ENCODE measurements at places on chromosomes 13 and 19.

GRCh38 chr13:111611651-111612050 is 291.2 kb downstream of the TEX29 start:
- no peak for DNase-seq

- DNase-seq, result no peak
These were observed 207.4 kb upstream of the RFC3 start for GRCh38 chr13:33610438-33611120.

- no peak for DNase-seq
These were observed 8.5 kb downstream of the RPL21 start for GRCh38 chr13:27259831-27260230.

GRCh38 chr19:29337029-29337428 is 124.1 kb upstream of the UQCRFS1 start:
- no peak for DNase-seq

- peak; percentile 93 for DNase-seq
These were observed 13.3 kb downstream of the ARRDC2 start for GRCh38 chr19:18021121-18021755.

GRCh38 chr13:88314496-88314895 is 643.3 kb downstream of the SLITRK5 start:
- no peak for DNase-seq

DNA sequence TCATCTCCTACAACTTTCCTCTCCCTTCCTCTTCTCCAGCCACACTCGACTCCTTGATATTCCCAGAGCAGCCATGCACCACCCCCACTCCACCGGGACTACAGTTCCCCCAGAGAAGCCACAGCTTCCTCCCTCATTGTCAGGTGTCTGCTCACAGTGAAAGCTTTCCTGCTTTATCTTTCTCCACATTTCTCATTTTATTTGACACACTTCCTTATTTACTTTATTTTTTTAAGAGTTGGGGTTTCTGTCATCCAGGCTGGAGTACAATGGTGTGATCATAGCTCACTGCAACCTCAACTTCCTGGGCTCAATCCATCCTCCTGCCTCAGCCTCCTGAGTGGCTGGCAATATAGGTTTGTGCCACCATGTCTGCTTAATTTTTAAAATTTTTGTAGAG is 464.6 kb downstream of the MYO16 start:
- no peak for DNase-seq

- DNase-seq, result peak; percentile 38
These were observed 1.1 kb upstream of the ZNF581 start for GRCh38 chr19:55642153-55643002.

DNA sequence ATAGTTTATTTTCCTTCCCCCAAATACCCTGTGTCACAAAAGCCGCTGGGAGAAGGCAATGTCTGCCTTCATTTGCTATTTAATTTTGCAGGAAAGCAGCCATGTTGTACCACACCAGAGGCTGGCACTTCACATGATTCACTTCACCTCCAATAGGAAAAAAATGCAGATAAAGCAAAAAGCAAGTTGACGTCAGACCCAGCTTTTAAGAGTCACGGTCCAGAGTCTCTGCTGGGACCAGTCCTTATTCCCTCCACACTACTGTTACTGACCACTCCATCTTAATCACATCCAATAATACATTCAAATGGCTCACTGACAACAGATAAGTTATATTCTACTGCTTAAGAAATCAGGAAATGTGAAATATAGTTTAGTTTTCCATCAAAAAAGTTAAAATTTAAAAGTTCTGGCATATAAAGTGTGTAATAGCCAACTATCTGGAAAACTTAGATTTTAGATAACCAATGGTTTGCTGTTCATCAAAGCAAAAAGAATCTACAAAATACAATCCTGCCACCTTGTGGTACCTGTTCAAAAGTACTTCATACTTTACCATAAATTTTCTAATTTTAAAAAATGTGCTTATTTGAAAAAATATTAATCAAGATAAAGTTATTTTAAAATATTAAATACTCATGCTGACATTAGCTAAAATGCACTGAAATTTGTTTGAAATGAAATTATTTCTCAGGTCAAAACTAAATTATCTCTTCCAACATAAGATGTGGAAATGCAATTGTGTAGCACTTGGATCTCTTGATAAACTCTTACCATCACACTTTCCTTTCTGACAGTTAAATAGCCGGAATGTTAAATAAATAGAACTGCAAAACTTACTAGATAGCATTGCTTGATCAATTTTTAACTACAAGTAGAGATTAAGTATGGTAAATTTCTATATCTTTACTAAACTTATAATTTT is 97.3 kb downstream of the SERP2 start:
- DNase-seq, result peak; percentile 36

GRCh38 chr19:50340331-50340730 is 11.2 kb upstream of the KCNC3 start:
- DNase-seq, result no peak

DNA sequence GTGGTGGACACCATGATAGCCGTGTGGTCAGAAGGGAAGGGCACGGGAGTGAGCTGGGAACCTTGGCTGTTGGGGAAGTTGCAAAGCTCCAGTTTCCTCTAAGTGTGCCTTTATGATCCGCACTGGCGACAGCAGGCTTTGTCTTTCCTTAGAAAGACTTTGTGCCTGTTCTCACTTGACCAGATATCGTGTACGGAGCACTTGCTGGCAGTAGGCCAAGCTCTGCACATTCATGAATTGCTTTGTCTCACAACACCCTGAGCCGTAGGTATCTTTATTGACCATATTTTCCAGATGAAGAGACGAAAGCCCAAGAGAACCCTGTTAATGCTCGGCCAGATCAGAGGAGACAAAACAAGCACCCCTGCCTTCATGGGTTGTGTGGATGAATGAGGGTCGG is 15.1 kb downstream of the CUL4A start:
- no peak for DNase-seq

- no peak for DNase-seq
These were observed 714 bp downstream of the NDFIP2 start for GRCh38 chr13:79481685-79482052.

GRCh38 chr13:21118180-21118579 is 56.8 kb upstream of the LATS2 start:
- no peak for DNase-seq

- DNase-seq, result no peak
These were observed 14.6 kb downstream of the ADGRE5 start for GRCh38 chr19:14395710-14396336.

DNA sequence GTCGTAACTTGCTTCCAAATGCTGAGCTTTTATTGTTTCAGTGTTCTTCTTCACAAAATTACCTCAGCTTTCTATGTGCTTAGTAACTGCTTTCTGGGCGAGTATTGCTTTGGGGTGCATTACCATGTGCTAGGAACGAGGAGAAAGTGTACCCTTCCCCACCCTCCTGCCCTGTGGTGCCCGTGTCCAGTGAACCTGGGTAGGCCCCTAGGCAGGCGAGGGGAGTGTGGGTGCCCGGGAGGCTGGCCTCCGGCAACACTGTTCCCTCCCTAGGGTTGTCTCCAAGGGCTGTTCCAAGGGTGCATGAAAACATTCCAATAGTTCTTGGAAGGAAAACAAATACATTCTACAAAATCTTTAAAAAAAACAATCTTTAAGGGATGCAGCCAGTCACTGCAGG is 216.5 kb upstream of the SOX1 start:
- no peak for DNase-seq

GRCh38 chr13:91228108-91228507 is 119.4 kb upstream of the MIR17HG start:
- DNase-seq, result no peak

GRCh38 chr19:944663-945241 is 18.9 kb downstream of the ARID3A start:
- DNase-seq, result no peak

All from mesenchymal stem cell (in vitro differentiated cells and primary cell).